ENCODE measurements at places on chromosomes 6 and 20.

- no peak for DNase-seq
These were observed 101.5 kb downstream of the ISM1 start for GRCh38 chr20:13322621-13323020.

DNA sequence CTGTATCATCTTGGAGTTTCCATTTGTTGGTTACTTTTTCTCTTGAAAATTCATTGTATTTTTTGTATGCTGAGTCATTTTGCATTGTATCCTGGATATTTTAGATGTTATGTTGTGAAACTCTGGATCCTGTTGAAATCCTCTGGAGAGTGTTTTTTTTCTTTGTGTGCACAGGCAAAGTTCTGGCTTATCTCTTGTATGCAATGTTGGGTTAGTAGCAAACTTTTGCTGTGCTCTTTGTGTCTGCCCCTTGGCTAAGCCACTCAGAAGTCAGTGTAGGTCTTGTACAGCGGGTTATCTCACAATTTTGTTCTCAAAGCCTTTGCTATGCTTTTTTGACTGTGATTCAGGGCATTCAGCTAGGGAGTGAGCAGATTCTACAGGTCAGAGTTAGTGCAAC, 29.1 kb upstream of the LMBRD1 start:
- no peak for DNase-seq

DNA sequence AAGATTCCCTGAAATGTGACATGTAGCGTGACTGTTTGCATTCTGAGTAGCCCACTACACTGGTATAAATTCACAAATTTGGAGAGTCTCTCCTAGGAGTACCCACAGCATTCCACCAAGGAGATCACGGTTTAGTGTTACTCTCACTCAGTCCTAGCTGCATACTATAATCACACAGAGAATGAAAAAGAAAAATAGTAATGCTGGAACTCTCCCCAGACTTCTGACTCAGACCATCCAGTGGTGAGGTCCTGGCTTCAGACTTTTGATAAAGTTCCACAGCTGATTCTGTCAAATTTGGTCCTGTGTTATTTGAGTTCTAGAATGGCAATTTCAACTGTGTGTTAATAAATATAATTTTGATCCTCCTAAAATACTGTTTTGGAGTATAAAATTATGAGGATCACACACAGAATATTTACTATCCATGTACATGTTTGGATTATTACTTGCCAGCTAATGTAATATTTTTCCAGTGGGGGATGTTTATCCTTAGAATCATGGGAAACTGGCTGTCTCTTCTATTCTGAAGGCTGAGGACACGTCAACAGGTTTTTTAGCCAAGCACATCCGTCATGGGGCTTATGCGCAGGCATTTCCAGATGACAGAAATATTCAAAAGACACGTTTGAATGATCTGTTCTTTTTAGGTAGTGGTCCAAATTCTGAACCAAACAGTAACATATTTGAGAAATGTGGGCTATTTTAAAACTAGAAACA, 5.1 kb upstream of the KIAA0408 start:
- no peak for DNase-seq

DNA sequence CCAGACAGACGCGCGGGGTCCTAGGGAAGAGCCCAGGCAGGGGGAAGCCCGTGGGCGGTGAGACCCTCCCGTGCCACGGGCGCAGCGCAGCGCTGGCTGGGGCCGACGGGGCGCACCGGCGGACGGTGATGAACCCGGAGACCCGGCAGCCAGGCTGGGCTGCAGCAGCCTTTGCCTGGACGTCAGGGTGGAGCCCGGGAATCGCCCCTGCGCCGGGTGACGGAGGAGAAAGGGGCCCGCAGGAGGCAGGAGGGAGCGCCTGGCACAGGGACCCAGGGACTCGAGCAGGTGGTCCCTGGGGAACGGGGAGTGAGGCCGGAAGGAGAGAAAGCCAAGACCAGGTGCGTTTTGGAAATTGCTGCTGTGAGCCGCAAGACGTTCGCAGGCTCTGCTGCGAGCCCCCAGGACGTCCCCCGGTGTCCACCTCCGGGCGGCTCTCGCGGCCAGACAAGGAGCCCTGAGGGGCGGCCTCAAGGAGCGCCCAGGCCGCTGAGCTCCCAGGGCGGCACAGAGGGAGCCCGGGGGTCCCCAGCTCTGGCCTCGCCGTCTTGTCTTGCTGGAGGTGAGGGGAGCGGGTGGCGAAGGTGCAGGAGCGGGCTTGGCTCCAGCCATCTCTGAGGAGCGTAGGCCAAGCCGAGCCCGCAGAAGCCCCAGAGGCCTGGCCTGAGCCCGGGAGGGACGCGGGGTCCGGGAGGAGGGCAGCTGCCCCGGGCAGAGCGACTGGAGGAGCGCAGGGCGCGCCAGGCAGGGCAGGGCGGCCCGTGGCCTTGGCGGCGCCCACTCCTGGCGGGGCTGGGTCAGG, 191.2 kb upstream of the PDE10A start:
- no peak for DNase-seq

GRCh38 chr20:14481863-14482262, 144.5 kb upstream of the FLRT3 start:
- DNase-seq, result no peak

DNA sequence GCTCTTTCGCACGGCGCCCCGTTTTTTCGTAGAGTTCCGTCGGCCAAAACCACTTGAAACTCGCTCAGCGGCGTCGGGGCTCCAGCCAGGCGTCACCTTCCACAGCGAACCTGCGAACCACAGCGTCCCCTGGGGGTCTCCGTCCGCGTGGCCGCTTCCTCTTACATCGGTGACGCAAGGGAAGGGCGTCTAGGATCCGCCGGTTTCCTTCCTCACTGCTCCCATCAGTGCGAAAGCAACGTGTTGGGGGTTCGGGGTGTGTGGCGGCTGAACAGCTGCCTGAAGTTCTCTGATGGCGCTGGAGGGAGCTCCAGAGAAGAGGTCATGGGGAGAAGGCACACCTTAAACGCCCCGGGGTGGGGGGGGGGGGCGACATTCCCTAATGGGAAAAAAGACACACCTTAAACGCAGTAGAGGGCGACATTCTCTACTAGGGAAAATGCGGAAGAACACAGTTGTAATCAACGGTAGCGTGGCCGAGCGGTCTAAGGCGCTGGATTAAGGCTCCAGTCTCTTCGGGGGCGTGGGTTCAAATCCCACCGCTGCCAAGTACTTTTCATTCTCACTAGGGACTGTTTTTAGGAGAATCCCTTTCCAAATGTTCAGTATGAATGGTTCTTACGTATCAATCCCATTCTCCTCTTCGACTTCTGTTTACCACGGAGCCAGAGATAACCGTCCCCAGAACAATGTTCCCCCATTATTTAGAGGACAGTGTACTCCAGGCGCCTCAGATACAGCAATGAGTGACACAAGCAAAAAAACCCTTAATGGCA, 16.4 kb downstream of the ZNF311 start:
- peak; percentile 37 for DNase-seq

DNA sequence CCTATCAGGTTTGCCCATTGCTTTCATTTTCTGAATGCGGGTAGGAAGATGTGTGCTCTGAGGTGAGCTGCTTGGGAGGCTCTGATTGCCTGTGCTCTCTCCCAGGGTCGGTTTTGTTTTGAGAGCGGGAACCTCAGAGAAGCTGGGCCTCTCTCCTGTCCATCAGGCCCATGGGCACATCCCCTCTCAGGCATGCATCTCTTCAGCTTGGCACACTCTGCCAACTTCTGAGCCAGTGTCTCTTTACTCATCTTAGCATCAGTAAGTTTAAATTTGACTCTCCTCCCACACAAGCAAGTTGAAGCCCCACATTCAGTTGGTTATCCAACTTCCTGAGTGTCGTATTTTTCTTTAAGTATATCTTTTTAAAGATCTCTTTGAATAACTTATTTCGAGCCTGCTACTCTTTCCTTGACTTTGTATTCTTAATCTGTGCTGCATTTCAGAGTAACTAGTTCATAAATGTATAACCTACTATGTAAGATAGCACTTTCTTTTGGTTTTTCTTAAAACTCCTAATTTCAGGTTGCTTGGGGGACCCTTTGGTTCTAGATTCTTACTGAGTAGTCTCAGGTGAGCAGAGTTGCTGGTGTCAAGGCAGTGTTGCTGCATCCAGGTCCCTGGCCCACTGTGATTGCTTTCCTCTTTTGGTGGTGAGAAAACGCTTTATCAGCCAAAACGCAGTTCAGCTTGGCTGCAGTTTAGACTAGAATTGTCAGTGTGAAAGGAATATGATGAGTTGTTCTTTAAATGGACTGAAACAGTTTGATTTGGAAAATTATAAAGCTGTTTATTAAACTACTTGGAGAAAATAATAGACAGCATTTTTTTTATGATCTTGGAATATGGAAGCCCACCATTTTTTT, 54.8 kb downstream of the SNX9 start:
- DNase-seq, result no peak

GRCh38 chr6:70094156-70094555, 208.7 kb downstream of the COL9A1 start:
- no peak for DNase-seq

DNA sequence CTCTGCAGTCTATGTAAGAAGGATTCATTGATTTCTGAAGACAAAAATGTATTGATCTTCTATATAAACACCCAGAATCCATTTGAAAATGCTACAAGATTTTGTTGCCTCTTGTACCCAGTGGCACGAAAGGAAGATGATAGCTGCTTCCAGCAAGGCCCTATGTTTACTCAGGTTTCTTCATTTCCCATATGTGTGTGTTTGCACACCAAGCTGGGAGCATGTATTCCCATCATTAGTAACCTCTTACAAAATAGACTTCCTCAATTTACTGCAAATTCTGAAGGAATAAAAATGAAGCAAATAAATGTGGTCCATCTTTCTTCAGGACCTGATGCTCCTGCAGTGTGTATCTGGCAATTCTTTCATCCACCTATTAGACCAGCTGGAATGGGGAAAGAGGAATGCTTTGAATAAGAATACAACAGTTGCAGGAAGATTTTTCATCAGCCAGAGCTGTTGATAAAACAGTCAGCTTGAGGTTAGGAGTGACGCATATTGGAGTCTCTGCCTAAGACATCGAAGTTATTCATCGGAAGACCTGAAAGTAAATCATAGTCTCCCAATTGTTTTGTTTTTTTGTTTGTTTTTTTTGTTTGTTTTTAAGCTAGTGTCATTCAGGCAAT, 132.3 kb downstream of the PDE7B start:
- no peak for DNase-seq

- no peak for DNase-seq
These were observed 46.4 kb upstream of the CST5 start for GRCh38 chr20:23925789-23926525.

DNA sequence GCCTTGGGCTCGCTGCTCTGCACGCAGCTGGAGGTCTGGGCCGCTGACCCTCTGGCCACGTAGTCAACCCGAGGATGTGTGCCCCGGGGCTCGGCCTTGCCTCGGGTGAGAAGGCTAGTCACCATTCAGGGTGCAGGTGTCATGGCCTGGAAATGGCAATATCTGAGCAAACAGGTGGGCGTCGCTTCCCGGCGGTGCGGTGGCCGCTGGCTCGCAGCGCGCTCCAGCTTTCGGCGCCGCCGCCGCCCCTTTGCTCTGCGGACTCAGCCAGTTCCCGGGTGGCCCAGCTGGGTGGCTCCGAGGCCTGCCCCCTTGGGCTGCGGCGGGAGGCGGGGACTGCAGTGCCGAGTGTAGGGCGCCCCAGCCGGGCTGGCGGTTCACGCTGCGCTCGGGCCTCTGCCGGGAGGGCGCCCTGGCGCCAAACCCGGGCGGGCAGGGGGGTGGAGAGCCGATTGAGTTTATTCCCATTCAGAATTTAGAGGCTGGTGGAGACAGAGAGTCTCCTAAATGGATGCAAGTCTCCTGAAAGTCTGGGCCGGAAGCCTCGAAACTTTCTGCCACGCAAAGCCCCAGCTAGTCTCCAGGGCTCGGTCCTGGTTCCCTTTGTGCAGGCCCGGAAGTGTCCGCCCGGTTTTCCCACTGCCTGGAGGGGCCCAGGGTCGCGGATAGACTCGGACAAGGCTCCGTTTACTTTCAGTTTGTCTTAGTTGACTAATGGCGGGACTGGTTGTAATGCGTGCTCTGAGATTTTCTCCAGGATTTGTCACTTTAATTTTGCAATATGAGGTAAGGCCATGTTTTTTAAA, 11.3 kb upstream of the TFAP2A start:
- no peak for DNase-seq

- no peak for DNase-seq
These were observed 15.6 kb downstream of the MEP1A start for GRCh38 chr6:46808806-46809205.

DNA sequence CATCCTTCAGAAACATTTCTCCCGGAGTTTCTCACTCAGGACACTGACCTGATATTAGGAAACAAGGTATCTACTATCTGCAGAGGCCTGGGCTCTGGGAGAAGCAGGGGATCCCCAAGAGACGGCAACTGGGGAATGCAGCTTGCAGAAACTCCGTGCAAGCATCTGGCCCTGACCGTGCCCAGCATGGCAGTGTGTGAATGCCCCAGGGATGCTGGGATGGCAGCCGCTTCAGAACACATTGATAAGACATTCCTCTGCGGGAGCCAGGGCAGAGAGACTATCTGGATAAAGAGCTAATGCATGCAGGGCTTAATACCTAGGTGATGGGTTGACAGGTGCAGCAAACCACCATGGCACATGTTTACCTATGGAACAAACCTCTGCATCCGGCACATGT, 55.4 kb downstream of the NFATC2 start:
- no peak for DNase-seq

DNA sequence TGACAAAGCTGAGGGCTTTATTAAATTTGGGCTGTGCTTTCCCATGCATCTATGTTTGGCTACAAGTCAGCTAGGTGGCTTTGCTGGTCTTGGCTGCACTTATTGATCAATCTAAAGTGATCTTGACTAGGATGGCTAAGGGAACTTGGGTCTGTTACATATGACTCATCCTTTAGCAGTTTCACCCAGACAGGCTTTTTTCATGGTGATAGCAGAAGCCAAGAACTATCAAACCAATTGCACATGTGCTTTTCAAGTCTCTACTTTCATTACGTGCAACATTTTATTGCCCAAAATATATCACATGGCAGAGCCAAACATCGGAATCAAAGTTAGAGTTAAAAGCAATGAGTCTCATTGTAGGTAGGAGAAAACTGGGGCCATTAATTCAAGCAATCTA, 626.3 kb downstream of the TENT5A start:
- DNase-seq, result no peak

DNA sequence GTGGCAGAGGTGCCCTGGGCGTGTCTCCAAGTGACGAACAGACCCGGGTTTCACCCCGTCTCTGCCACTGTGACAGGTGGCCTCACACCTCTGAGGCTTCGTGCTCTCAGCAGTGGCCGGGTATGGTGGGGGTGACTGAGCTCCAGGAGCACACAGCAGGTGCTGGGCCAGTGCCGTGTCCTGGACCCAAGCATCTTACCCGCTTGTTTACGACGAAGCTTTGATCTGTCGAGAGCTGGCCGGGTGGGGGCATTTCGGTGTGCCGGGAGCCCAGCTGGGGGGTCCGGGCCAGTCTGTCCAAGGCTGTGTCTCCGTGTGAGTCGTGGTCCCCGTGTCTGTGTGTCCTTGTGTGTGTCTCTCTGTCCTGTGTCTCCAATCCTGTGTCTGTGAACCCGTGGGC, 7.1 kb upstream of the LKAAEAR1 start:
- no peak for DNase-seq

- DNase-seq, result no peak
These were observed 27.1 kb upstream of the FBXO9 start for GRCh38 chr6:53038141-53038540.

Measured in activated gamma-delta T cell (primary cell).